ENCODE measurements at places on chromosomes 6 and 20.

- no peak for DNase-seq
Measured at GRCh38 chr6:3594201-3594600, 137.4 kb upstream of the SLC22A23 start.

DNA sequence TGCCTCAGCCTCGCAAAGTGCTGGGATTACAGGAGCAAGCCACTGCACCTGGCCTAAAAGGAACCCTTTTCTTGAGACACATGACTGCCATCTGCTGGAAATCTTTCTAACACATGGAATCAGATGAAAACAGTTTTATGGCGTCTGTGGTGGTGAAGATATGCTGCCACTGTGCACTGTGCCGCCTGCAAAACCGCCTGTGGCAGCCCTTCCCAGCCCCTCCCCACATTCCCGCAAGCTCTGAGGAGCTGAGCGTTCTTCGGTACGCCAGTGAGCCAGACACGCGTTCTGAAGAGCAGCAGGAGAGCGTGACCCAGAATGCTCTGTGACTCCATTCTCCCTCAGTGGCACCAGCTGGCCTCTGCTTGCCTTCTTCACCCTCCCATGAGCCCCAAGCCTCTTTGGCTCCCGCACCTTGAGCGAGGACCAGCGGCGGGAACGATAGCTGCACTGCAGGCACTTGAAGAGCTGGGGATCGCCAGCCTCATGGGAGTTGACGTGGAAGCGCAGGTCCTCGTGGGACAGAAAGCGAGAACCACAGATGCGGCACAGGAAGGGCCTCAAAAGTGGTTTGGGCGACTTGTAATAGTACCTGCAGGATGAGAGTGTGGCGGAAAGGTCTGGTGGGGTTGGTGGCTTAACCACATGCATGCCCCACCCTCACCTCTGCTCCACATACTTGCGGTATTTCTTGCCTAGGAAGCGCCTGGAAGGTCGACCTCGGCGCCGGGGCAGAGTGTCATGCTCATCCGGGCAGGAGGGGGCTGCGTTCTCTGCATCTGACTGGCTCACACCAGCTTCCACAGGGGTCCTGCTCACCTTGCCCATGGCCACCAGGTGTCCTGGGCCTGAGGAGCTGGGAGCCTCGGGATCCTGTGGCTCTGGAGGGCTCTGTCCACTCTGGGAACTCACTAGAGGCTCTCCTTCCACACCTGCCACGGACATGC lies 8.7 kb downstream of the ZNF335 start:
- DNase-seq = no peak

DNA sequence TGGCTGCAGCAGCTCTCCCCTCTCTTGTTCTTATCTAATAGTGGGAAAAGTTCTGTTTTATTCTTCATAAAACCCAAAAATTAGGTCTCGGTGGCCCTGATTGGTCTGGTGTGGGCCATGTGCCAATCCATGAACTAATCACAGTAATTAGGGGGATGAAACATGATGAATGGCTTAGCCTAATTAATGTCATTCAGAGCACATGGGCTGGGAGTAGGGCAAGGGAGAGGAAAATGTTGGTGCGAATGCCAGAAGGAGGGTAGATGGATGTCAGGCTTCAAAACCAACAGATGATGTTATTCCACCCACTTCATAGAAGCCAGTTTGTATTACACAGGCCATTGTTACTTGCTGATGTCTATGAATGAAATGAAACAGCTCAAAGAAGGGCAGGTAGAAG lies 46.5 kb downstream of the PLEKHG1 start:
- no peak for DNase-seq

DNA sequence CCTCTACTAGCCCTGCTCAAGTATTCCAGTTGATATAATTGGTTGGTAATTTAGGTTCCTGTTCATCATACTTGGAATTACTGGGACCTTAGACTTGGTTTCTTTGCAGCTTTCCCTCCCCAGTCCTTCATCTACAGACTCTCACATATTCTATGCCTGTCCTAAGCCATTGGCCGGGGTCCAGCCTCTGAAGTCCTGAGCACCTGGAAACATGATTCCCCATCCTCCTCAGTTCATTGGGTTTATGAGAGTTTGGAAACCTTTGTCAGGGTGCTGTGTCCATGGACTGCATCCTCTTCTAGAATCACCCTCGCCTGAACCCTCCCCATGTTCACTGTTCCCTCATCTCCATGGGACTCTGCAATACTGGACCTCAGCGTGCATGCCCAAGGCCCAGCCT lies 8.8 kb downstream of the GSTA2 start:
- no peak for DNase-seq

All from SJSA1 (cell line).